ENCODE measurements at places on chromosomes 5 and 9.

- DNase-seq = no peak
Measured at GRCh38 chr9:5500441-5501235, 9.7 kb upstream of the PDCD1LG2 start.

- DNase-seq = no peak
Measured at GRCh38 chr9:90022474-90022873, 417.7 kb downstream of the GADD45G start.

DNA sequence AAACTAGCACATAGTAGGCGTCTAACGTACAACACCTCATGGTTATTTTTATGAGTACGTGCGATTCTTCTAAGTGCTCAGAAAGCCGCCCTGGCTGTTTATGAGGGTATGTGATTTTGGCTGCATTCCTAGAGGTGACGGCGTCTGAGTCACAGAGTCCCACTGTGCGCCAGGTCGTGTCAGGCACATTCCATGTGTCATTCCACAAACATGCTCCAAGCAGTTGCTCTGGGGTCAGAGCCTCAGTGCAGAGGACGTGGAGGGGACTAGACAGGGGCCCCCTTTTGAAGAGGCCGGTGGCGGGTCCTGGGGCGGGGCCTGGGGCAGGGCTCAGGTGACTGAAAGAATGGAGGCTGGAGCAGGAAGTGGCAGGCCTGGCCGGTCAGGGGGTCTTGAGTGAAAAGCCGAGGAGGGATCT is 51.9 kb downstream of the NEK6 start:
- peak; percentile 86 for DNase-seq

DNA sequence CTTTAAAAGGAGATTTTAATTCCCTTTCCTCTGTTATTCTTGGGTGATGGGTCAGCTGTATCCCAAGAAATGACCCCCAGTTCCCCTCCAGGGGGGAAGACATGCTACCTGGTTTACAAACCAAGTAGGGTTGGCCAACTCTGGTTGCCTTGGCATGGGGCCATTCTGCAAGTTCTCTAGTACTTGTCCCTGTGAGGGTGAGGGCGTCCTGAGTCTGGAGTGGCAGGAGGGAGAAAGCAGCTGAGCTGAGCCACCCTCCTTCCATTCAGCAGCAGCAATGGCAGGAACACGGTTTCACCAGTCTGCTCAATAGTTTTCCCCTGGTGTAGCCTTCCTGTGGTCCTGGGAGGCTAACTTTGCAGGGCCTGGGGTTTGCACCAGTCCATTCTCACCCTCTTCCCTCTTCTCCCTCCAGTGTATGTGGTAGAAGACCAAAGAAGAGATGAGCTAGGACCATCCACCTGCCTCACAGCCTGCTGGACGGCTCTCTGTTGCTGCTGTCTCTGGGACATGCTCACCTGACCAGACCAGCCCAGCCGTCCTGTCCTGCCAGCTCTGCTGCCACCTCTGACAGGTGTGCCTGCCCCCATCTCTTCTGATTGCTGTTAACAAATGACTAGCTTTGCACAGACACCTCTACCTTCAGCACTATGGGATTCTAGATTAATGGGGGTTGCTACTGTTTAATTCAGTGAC is 59.9 kb downstream of the PFDN1 start:
- no peak for DNase-seq

- DNase-seq = no peak
Measured at GRCh38 chr5:179259731-179260323, 85.4 kb downstream of the ADAMTS2 start.

DNA sequence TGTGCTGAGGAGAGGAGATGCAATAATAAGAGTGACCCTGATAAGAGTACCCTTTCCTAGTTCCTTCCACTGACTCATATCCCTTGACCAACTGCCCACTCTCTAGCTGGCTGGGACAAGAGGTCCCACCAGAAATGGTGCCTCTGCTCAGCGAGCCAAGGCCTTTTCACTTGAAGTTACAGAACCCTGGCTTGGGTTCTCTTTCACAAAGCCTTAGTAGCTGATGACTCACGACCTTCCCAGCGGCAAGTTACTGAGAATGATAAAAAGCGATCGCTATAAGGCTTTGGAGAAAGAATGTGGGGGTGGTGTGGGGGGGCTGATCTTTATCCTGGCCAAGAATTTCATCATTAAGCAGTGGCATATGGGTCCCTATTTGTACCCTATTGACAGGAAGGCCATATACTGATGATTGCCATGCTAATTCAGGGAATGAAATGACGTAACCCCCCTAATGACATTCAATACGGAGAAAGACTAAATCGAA is 90.3 kb downstream of the FBXO38 start:
- DNase-seq = no peak

DNA sequence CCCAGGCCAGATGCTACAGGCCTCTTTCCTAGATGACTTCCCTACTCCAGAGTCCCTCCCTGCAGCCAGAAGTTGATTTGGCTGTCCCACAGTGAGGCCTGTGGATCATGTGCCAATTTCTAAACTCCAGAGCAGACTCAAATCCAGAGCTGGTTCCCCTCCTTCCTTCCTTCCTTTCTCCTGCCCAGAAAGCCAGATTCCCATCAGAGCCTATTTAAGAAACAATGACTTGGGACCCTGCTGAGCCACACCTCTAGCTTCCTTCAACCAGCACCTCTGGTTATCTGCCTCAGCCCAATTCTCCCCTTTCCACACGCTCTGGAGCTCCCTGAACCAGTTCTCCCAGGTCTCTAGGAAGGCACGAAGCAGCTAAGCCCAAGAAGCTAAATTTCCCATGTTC is 7.2 kb downstream of the FAM219A start:
- no peak for DNase-seq

GRCh38 chr5:2006193-2006970 is 123.7 kb upstream of the IRX4 start:
- DNase-seq = no peak

GRCh38 chr5:10624679-10625078 is 60.8 kb downstream of the ANKRD33B start:
- no peak for DNase-seq

GRCh38 chr5:140694276-140694675 is 3.0 kb downstream of the HARS2 start:
- no peak for DNase-seq

GRCh38 chr9:36986468-36987408 is 47.3 kb downstream of the PAX5 start:
- DNase-seq = no peak

GRCh38 chr9:70229026-70229425 is 29.8 kb upstream of the SMC5 start:
- DNase-seq = no peak

Measured in fibroblast of skin of left quadriceps (primary cell).